HFFc6 (cell line): ENCODE measurements at places on chromosomes 6 and 20. TPM values are rescaled to one million over a fixed set of nuclear protein-coding genes. Genes with fewer than 3 reads are reported as not detected.

GRCh38 chr6:6248651-6249050, 71.8 kb downstream of the F13A1 start:
- H3K27ac ChIP-seq, result no peak overlapping the region
- H3K4me1 ChIP-seq, result no peaks in the 10 kb centered on the region
- no peak for DNase-seq
- H3K4me3 ChIP-seq, result no peak overlapping the region
- no peaks in the 10 kb centered on the region; the same call in 1 of the 2 replicates for H3K36me3 ChIP-seq
- H3K27me3 ChIP-seq, result no peaks in the 10 kb centered on the region

GRCh38 chr6:109091314-109092024, 3.2 kb downstream of the SESN1 start:
- peaks cover 24% of the 10 kb centered on the region for H3K4me1 ChIP-seq
- H3K4me3 ChIP-seq, result peak overlapping the region; percentile 95
- no peaks in the 10 kb centered on the region; the same call in 1 of the 2 replicates for H3K27me3 ChIP-seq
- no peak overlapping the region for H3K27ac ChIP-seq

DNA sequence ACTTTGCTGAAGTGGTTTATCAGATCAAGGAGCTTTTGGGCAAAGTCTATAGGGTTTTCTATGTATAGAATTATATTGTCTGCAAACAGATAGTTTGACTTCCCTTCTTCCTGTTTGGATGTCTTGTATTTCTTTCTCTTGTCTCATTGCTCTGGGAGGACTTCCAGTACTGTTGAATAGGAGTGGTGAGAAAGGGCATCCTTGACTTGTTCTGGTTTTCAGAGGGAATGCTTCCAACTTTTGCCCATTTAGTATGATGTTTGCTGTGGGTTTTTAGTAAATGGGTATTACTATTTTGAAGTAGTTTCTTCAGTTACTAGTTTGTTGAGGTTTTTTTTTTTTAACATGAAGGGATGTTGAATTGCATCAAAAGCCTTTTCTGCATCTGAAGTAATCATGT, 36.1 kb downstream of the KCNS1 start:
- H3K27me3 ChIP-seq, result no peaks in the 10 kb centered on the region
- H3K27ac ChIP-seq, result peak overlapping the region; percentile 41
- no peak for DNase-seq

Gene MAP3K5
- total RNA-seq, result 11.6 to 20.4 TPM (median 12.4 TPM) in 3 replicates

Gene PHIP
- 15.0 to 18.7 TPM (median 17.5 TPM) in 3 replicates for total RNA-seq

DNA sequence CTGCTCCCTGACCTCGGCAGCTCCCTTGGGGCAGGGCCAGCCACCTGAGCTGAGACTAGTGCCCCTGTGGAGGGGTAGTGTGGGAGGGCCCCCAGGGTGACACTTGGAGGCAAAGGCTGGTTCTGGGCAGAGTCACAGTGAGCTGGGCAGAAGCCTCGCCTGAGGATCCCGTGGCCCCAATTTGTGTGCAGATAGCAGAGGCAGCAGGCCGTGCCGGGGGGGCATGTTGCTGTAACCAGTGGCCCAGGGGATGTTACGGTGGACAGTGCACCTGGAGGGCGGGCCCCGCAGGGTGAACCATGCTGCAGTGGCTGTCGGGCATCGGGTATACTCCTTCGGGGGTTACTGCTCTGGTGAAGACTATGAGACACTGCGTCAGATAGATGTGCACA, 2.9 kb downstream of the KLHDC3 start:
- H3K27ac ChIP-seq, result no peak overlapping the region
- no peak overlapping the region for H3K4me3 ChIP-seq
- H3K36me3 ChIP-seq, result peaks cover 38% of the 10 kb centered on the region
- peaks cover 57% of the 10 kb centered on the region for H3K4me1 ChIP-seq
- no peaks in the 10 kb centered on the region; the same call in none of the 2 replicates for H3K27me3 ChIP-seq

Gene APOM
- 2.7 to 4.3 TPM (median 3.0 TPM) in 3 replicates for total RNA-seq

- H3K4me3 ChIP-seq, result no peak overlapping the region
- no peaks in the 10 kb centered on the region for H3K36me3 ChIP-seq
- H3K27ac ChIP-seq, result no peak overlapping the region
- no peaks in the 10 kb centered on the region for H3K27me3 ChIP-seq
These were observed 59.8 kb downstream of the CCDC170 start for GRCh38 chr6:151553416-151554165.

DNA sequence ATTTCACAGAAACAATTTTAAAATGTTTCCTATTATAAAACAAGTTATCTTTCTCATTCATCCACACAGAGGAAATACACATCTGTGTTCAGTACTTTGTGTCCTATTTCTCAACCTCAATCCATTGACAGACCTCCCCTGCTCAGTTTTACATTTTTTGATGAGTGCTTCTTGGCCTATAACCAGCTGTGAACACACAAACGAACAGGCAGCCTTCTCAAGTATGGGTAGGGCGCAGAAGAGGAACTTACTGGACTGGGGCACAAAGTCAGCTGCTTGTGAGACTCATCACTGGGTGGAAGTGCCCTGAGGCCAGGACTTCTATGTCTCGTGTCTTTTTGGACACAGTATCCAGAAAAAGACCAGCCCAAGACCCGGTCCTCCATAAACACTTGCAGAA, 2.8 kb downstream of the RPS6KA2 start:
- H3K27ac ChIP-seq, result no peak overlapping the region
- no peak overlapping the region for H3K4me3 ChIP-seq
- H3K27me3 ChIP-seq, result peaks cover 1% of the 10 kb centered on the region; the same call in 1 of the 2 replicates
- DNase-seq, result peak; percentile 27

Gene BANF2
- total RNA-seq, result not detected in 3 replicates

Gene MED23
- 18.2 to 25.0 TPM (median 24.7 TPM) in 3 replicates for total RNA-seq
